Vagina (tissue), 2 donors: ENCODE measurements at places on chromosomes 12 and 14.

GRCh38 chr12:2689393-2689792 is 105.4 kb upstream of the FKBP4 start:
- peak; percentile 58 for DNase-seq

- DNase-seq = no peak
These were observed 77.0 kb upstream of the FOXN3 start for GRCh38 chr14:89493877-89494634.

- no peak for DNase-seq
These were observed 34.8 kb downstream of the IRF2BPL start for GRCh38 chr14:76993752-76994151.

DNA sequence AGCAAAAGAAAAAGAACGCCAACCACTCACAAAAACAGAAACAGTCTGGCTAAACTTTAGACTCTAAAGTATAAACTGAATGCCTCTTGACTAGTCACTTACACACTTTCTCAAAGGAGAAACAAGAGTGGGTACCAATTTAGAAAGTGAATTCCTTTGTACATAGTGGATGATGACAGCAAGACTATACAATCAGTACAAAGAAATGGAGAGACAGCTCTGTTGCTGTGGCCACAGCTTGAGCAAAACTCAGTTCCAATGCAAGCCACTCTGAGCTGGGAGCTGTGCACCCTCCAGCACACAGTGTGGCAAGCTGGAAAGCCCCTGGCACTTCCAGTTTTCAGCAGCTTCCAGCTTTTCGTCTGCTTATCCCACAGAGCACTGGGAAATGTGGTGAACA is 21.7 kb downstream of the NT5DC3 start:
- DNase-seq = no peak

DNA sequence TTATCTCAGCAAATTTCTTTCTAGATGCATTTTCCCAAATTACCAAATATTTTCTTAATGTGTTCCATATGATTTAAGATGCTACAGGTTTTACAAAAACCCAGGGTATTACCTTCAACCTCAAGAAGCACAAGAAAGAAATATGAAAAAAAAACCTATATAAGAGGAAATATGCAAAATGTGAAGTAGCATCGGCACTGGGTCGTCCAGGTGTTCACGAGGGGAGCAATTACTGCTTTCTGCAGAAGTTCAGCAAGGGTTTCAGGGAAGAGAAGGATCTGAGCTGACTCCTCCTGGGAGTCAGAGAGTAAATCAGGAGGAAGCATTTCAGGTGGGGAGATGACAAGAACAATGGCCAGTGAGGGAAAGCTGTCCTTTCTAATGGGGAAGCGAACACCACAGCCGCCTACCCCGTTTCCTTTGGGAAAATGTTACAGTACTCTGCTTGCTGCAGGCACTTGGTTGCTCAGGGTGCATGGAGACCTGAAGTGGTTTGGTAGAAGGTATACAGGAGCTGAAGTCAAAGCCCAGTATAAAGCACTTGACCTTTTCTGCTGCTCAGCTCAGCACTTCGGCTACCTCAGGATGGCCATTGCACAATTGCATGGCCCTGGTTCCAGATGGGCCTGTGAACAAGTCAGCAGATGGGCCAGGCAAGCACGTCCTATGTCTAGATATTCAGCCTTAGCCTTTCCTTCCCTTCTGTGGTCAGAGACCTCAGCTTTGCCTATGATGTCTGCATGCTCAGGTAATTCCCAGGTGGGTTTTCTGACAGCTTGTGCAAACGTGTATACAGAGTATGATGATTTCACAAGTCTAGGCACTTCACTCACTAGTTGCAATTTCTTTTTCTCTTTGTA is 155.6 kb downstream of the PAX9 start:
- no peak for DNase-seq

- no peak for DNase-seq
These were observed 355.6 kb downstream of the LRIG3 start for GRCh38 chr12:58564721-58565120.

- DNase-seq = no peak
These were observed 219.1 kb downstream of the PHLDA1 start for GRCh38 chr12:75812271-75813018.

- DNase-seq = no peak
These were observed 8.3 kb downstream of the MVK start for GRCh38 chr12:109581856-109582255.

- no peak for DNase-seq
These were observed 40.0 kb downstream of the PEBP1 start for GRCh38 chr12:118175823-118176447.

DNA sequence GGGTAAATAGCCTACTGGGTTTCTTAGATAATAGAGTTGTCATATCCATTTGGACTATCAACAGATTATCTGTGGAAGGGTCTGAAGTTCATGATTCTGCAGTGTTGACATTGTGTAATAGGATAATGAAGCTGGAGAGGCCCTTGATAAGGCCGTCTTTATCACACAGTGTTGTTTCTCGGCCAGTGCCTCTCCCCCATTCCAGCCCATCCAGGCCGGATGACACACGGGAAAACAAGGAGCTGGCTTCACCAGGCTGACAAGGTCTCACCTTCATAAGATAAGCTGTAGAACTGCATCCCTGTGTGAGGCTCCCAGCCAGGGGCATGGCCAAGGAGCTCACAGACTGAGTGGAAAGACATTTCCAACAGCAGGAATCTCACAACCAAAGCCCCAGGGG is 8.7 kb upstream of the EML1 start:
- no peak for DNase-seq

- no peak for DNase-seq
These were observed 591 bp downstream of the GXYLT1 start for GRCh38 chr12:42144158-42144407.

- DNase-seq = no peak
These were observed 13.0 kb upstream of the LEMD3 start for GRCh38 chr12:65156366-65156841.

GRCh38 chr12:47870175-47870781 is 34.5 kb downstream of the VDR start:
- no peak for DNase-seq
